ENCODE measurements at places on chromosomes 4 and X.

DNA sequence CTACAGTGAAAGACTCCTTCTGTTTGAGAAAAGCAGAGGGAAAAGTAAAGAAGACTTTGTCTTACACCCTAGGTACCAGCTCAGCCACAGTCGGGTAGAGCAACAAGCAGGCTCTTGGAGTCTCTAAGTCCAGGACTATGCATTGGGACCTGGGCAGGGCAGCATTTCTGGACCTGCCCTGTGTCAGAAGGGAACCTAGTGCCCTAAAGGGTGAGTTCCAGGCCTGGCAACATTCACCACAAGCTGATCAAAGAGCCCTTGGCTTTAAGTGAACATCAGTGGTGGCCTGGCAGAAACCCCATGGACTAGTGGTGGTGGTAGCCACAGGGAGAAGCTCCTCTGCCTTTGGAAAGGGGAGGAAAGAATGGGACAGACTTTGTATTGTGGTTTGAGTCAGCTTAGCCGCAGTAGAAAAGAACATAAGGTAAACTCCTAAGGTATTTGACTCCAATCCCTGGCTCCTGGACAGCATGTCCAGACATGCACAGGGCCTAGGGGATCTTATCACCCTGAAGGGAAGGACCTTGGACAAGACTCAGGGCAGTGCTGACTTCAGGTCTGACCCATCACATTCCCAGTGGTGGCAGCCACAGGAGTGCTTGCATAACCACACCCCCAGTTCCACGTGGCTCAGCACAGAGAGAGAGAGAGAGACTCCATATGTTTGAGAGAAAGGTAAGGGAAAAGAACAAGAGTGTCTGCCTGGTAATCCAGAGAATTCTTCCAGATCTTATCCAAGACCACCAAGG is 32.6 kb downstream of the CCDC158 start:
- no peak for DNase-seq

GRCh38 chr4:38424151-38424871 is 239.7 kb upstream of the KLF3 start:
- DNase-seq = no peak

- DNase-seq = no peak
Observed at GRCh38 chr4:6469144-6469543, 3.3 kb downstream of the PPP2R2C start.

- DNase-seq = no peak
Observed at GRCh38 chr4:53592122-53592521, 836 bp upstream of the LNX1 start.

- no peak for DNase-seq
Observed at GRCh38 chr4:106708464-106708816, 327.7 kb downstream of the DKK2 start.

DNA sequence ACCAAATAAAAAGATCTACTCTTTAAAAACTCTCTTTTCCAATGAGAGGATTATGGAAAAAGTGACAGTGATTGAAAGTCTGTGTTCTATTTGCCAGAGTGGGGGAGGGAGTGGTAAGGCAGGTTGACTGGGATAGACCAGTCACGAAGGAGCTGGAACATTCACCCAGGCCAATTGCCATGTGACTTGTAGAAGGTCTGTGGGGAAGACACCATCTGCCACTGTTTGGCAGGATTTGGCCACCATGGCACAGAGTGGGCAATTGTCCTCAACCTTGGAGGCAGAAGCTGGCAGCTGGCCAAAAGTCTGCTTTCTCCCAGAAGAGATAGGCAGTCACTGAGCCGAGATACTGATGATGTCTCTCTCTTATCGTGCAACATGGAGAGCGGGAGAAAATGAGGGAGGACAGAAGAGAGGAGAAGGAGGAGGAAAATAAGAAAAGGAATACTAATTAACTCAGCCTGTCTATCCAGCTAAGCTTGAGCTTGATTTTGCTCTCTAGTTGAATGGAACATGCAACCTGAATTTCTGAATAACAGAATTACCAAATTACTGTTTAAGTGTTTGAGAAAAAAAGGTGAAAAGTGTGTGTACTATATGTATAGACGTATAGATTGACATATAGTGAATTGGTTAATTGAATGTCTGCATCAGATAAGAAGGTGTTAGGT is 267.1 kb downstream of the ARHGAP24 start:
- no peak for DNase-seq

GRCh38 chr4:25908491-25908901 is 5.5 kb upstream of the SMIM20 start:
- DNase-seq = no peak

- no peak for DNase-seq
Observed at GRCh38 chr4:8269535-8270417, at the start of gene HTRA3. Gene HTRA3 (plus strand): TSS chr4:8269754. CDS start chr4:8269969, 215 bp downstream.

GRCh38 chrX:45851434-45851991 is 650.8 kb upstream of the DIPK2B start:
- DNase-seq = peak; percentile 85

DNA sequence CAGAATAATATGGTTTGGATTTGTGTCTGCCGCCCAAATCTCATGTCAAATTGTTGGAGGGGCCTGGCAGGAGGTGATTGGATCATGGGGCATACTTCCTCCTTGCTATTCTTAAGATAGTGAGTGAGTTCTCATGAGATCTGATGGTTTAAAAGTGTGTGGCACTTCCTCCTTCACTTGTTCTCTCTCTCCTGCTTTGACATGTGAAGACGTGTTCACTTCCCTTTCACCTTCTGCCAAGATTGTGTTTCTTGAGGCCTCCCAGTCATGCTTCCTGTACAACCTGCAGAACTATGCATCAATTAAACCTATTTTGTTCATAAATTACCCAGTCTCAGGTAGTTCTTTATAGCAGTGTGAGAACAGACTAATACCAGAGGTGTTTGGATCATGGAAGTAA is 325.7 kb upstream of the GIMD1 start:
- no peak for DNase-seq

- peak; percentile 74 for DNase-seq
Observed at GRCh38 chr4:88522702-88523324, 763 bp downstream of the PYURF start.

GRCh38 chrX:57640674-57641016 is 39.4 kb downstream of the NLRP2B start:
- DNase-seq = no peak

GRCh38 chr4:8320386-8320750 is 50.8 kb downstream of the HTRA3 start:
- peak; percentile 36 for DNase-seq

DNA sequence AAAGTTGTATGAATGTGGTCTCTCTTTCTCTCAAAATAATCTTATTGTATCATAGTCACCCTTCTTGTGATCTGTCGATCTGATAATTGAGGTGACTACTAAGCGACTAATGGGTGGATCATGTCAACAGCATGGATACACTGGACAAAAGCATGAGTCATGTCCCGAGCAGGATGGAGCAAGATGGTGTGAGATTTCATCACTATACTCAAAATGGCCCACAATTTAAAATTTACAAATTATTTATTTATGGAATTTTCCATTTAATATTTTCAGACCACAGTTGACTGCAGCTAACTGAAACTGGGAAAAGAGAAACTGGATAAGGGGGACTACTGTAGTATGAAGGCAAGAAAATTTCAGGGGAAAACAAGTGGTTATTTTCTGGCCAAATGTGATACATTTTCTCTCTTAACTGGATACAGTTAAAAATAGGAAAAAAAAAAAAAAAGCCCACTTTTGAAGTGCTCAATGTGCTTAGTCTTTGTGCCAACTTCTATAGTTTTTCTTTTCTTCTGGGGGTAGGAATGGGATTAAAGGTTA is 25.3 kb downstream of the FAM241A start:
- no peak for DNase-seq

All from activated effector memory CD4-positive, alpha-beta T cell treated with anti-CD3 and anti-CD28 coated beads, Interleukin-2, amount 50 U/mL, for 16 hours (primary cell).